Sigmoid colon (tissue), 7 donors: ENCODE measurements at places on chromosomes 1 and 21. TPM values are rescaled to one million over a fixed set of nuclear protein-coding genes. Genes with fewer than 3 reads are reported as not detected.

SOAT1 gene
- polyA plus RNA-seq: 2.8 TPM

SPRR1A gene
- not detected for polyA plus RNA-seq

CSF1 gene
- 3.7 TPM for polyA plus RNA-seq

C8A gene
- polyA plus RNA-seq: not detected

C1orf87 gene
- polyA plus RNA-seq: not detected

CD101 gene
- polyA plus RNA-seq: 1.7 TPM
